ENCODE measurements at places on chromosomes 16 and 17. TPM values are rescaled to one million over a fixed set of nuclear protein-coding genes. Genes with fewer than 3 reads are reported as not detected.

DNA sequence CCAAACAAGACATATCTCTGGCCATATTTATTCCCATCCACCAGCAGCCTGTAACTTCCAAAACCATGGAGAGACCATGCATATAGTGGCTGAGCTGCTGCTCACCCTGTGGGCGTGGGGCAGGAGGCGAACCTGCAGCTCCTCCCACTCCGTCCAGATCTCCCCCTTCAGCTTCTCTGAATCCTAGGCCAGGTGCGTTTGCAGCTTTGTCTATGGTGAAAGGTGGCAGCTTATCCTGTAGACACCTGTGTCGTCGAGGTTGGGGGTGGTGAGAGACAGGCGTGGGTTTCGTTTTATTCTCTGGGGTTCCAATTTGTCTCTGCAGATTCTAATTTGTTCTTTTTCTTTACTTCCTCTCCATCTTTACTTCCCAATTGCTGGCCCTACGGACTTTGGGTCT is 9.7 kb upstream of the ANKS4B start:
- DNase-seq, result no peak

GRCh38 chr16:83400234-83400633 is 407.5 kb upstream of the HSBP1 start:
- DNase-seq, result no peak

- DNase-seq, result no peak
These were observed 81.1 kb upstream of the LHX1 start for GRCh38 chr17:36856222-36856621.

The CRYM gene
- total RNA-seq, result not detected

- DNase-seq, result no peak
These were observed 119.1 kb downstream of the FTO start for GRCh38 chr16:53822936-53823529.
